ENCODE measurements at places on chromosomes 11 and 22.

DNA sequence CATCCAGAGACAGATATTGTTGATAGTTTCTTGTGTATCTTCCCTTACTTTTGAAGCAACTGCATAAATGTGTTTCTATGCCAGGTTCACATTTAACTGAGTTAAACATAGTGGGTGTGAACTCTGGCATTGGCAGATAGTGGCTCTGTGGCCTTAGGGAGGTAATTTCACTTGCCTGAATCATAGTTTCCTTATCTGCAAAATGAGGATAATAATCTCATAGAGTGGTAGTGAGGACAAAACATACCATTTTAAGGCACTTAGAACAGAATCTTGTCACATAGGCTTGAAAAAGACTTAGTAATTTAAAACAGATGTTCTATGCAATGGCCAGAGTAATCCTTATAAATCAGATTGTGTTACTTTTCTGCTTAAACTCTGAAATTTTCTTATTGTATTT, 56.4 kb upstream of the SYN3 start:
- no peak for DNase-seq

- DNase-seq, result no peak
Measured at GRCh38 chr11:69277074-69277809, 16.7 kb upstream of the MYEOV start.

GRCh38 chr11:77109236-77110019, 6.8 kb downstream of the OMP start:
- DNase-seq, result no peak

GRCh38 chr22:20999350-21000206, 2.3 kb downstream of the THAP7 start:
- no peak for DNase-seq

- no peak for DNase-seq
Measured at GRCh38 chr11:1559111-1559951, 12.7 kb downstream of the DUSP8 start.

GRCh38 chr11:104390651-104391050, 226.7 kb upstream of the PDGFD start:
- no peak for DNase-seq

DNA sequence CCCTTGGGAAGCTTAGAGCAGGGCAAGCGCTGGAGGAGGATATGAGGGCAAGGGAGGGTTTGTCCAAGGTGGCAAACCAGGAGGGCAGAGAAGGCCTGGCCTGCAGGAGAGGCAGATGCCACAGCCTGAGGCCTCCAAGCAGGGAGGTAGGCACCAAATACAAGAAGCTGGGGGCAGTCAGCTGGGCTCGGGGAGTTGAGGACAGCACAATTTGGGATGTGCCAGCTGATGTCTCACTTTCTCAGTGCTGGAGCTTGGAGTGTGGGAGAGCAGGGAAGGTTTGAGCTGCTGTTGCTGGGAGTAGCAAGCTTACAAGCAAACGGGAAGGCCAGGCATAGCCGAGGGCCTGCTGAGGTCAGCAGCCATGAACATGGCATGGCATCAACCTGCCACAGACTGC, 4.0 kb downstream of the ZDHHC24 start:
- no peak for DNase-seq

GRCh38 chr11:104699981-104700380, 198.3 kb downstream of the CASP12 start:
- no peak for DNase-seq

- no peak for DNase-seq
Measured at GRCh38 chr11:1209371-1210057, 13.4 kb upstream of the MUC5B start.

DNA sequence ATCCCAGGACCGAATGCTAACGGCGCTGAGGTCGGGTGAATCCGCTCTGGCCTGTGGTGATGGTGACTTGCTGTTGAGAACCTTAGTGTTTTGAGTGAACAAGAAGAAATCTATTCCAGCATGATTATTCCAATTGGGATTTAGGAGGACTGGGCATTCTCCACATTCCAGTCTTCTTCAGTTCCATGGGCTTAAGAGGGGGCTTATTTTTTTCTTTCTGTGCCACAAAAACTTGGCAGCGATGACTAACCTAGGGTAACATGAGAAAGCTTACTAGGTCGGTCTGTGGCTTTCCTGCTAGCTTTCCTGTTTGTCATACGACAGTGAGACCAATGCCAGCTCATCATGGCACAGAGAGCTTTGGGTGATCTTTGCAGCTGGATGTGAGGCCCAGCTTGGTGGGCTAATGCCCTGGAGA, 62.9 kb upstream of the ATXN10 start:
- DNase-seq, result peak; percentile 79

DNA sequence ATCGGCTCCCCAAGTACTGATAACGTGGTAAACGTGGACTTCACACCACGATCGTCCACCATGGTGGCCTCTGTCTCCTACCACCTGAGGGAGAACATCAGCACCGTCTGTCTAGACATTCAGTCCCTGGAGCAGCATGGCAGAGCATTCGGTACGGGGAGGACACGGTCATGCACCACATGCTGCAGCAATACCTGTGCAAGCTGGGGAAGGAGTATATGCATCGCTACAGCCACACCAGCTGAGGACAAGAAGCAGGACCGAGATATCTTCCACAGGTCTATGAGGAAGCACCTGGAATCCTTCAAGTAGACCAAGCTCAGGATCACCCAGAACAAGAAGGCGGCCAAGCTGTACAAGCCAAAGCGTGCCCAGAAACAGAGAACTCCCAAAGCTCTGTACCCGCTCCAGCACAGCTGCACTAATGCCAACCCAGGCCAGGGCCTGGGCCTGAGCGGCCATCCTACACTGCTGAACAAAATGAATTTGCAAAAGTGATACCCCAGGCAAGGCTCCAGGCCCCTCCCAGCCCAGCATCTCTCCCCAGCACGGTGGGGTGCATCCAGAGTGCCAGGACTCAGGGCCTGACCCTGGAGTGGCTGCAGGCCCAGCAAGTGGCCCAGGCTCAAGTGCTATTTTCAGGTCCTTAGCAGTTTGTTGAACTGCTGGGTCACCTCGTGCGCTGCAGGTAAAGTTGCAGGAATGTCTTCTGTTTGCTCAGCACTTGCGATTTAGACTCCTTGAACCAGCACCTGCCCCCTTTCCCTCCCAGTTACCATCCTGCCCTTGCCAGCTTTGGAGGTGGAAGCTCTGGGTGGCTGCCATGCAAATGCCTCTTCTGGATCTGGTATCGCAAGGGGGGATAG, 119.3 kb upstream of the SERPIND1 start:
- DNase-seq, result no peak

GRCh38 chr22:31308181-31308580, 15.9 kb upstream of the PIK3IP1 start:
- no peak for DNase-seq

- no peak for DNase-seq
Measured at GRCh38 chr22:24037851-24038765, 27.0 kb downstream of the CABIN1 start.

DNA sequence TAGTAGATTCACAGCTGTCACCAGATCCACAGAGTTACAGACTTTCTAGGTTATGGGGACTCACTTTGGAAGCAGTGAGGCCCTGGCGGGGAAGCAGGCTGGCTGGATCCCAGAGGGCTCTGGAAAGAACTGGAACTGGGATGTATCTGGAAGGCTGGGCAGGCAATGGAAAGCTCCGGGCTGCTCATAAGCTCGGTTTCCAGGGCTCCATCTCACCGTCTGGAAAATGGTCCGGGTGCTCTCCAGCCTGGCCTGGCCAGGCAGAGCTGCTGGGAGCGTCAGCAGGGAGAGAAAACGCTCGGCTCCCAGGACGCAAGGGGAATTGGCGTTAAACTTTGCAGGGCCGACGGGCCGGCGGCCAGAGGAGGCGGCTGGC, 335 bp upstream of the SEZ6L start:
- DNase-seq, result no peak

- DNase-seq, result peak; percentile 82
Measured at GRCh38 chr11:15589070-15589626, 474.4 kb downstream of the INSC start.

DNA sequence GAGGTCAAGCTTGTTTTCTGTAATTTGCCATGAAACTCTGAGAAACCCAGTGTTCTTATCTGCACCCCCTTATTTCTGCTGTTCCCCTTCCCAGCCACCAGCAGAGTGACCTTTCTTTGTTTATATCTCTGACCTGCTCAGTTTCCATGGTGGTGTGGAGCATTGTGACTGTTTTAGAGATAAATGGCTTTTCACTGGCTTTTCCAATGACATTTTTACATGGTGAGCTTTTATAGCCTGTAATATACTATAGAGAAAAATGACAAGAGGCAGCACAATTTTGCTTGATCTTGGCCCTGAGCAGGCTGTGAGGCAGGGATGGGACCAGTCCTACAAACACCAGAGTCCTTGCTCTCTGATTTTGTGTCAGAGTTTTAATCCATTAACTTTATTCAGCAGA, 233.9 kb downstream of the FAT3 start:
- DNase-seq, result no peak

GRCh38 chr22:48507171-48507570, 1320.5 kb downstream of the BRD1 start:
- DNase-seq, result no peak

GRCh38 chr11:36130401-36130800, 158.8 kb downstream of the COMMD9 start:
- no peak for DNase-seq

GRCh38 chr22:38308791-38309498, 8.3 kb downstream of the CSNK1E start:
- DNase-seq, result no peak

DNA sequence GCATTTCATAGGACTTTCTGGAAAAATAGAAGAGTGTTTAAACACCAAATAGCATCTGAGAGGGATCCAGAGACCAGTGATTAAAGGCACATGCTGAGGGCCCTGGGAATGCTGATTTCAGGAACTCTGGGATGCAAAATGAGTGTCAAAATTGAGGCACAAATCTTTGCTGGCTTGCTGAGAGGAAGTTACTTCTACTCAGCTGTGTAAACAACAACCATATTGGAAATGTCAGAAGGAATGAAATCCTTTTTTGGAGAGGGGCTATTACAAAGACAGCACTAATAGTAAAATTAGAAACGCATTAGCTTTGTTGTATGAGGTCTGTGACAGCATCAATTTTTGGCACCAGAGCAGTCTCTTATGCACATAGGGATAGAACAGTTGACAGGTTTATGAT, 267.8 kb upstream of the RAG2 start:
- no peak for DNase-seq

- DNase-seq, result no peak
Measured at GRCh38 chr22:29661336-29661735, 57.9 kb downstream of the NF2 start.

GRCh38 chr11:128593281-128593680, 5.9 kb upstream of the ETS1 start:
- no peak for DNase-seq

All from MV-4-11 (cell line).